ENCODE measurements at places on chromosomes 3 and 15.

GRCh38 chr3:170760174-170760526 lies 109.8 kb downstream of the RPL22L1 start:
- DNase-seq = no peak

GRCh38 chr15:90400005-90400758 lies 12.1 kb downstream of the IQGAP1 start:
- no peak for DNase-seq

DNA sequence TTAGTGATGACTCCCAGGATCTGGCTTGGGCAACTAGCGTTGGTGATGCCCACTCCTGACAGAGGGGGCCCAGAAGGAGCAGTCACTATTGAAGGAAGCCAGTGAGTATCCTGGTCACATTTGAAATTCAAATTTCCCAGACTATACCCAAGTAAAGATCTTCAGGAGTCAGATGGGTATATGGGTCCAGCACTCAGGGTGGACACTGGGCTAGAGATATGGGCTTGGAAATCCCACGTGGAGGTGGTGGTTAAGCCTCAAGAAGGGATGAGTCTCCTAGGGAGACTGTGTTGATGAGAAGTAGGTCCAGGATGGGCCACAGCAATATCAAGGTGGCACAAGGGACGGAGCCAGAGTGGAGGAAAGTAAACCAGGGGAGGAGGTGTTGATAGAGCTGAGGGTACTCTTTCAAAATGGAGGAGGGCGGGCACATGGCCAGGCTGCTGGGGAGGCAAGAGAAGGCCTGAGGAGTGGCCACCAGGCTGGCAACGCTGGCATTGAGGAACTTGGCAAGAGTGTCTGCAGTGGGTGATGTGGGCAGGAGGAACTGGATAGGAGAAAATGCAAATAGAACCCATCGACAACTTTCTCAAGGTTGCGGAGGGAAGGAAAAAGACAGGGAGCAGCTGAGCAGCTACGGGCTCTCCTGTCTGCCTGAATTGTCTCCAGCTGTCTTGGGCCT lies 3.7 kb upstream of the SLCO2A1 start:
- no peak for DNase-seq

GRCh38 chr15:44711743-44712345 lies 527 bp downstream of the B2M start:
- DNase-seq = peak; percentile 81

- no peak for DNase-seq
These were observed 1.1 kb downstream of the SEC13 start for GRCh38 chr3:10319804-10320203.

DNA sequence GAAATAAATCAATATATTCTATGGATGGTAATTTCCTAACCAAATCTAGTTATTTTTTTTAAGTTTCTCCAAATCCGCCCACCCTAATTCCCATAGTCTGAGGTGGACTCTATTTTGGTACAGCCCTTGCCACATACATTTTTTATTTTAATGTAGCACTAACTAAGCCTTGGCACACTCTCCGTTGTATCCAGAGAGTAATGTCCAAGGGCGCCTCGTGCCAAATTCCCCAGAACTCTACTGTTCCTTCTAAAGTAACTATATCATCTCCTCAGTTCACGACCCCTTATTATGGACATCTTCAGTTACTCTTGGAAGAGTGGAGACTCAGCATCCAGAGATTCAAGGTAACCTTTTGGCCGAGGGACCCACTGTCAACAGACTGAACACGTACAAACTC lies 1.3 kb downstream of the VGLL3 start:
- DNase-seq = peak; percentile 63

DNA sequence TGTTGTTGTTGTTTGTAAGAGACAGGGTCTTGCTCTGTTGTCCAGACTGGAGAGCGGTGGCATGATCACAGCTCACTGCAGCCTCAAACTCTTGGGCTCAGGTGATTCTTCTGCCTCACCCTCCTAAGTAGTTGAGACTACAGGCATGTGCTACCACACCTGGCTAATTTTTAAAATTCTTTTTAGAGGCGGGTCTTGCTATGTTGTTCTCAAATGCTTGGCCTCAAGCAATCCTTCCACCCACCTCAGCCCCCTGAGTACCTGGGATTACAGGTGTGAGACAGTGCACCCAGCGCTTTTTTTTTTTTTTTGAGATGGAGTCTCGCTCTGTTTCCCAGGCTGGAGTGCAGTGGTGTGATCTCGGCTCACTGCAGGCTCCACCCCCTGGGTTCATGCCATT lies 46.7 kb downstream of the TMOD3 start:
- DNase-seq = no peak

GRCh38 chr3:22730701-22731100 lies 472.4 kb upstream of the UBE2E2 start:
- DNase-seq = no peak

DNA sequence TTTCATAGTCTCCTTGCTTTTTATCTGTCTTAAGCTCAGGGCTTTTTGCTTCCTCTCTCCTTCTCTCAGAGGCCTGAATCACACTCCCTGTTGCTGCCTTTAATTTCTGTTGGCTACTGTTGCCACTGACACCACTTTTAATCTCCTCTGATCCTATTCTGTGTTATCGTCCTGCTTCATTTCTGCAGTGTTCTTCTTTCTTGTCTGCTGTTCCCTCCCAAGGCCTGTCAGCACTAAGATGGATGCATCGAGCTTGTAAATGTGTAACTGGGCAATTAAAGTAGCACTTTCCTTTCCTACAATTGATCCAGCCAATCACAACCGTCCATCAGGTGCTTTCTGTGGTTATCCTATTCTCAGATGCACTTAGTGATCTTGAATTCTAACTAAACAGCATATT lies 71.3 kb upstream of the VEPH1 start:
- no peak for DNase-seq

- DNase-seq = no peak
These were observed 109.1 kb upstream of the ATP10A start for GRCh38 chr15:25972141-25972675.

GRCh38 chr3:36669764-36670163 lies 94.6 kb downstream of the DCLK3 start:
- DNase-seq = no peak

DNA sequence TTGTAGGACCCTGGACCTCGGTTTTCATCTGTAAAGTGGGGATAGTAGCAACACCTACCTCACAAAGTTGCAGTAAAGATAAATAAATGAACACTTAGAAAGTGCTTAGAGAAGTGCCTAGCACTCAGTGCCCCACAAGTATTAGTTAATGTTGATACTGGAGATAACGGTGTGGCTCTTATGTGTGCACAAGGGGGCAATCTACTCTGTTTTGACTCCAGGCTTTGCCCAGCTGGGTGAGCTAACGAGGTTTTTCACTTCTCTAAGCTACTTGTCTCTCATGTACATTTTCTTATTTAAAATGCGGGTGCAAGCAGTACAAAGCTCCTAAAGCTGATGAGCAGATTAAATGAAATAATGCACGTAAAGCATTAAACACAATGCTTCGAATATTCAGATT lies 193.5 kb upstream of the ICE2 start:
- no peak for DNase-seq

DNA sequence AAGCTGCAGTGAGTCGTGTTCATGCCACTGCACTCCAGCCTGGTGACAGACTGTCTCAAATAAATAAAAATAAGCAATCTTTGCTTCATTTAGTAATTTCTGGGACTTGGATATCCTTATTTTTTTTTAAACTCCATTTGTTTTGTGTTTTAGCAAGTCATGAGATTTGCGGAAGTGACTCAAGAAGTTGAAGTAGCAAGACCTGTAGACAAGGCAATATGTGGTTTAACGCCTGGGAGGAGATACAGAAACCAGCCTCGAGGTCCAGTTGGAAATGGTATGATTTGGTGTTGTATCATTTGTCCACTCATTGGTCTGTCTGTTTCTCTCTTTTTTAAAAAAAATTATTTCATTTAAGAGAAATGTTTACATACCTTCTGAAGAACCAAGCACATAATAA lies 16.6 kb upstream of the RPLP1 start:
- DNase-seq = no peak

GRCh38 chr15:60251300-60252070 lies 146.3 kb downstream of the ANXA2 start:
- DNase-seq = no peak

DNA sequence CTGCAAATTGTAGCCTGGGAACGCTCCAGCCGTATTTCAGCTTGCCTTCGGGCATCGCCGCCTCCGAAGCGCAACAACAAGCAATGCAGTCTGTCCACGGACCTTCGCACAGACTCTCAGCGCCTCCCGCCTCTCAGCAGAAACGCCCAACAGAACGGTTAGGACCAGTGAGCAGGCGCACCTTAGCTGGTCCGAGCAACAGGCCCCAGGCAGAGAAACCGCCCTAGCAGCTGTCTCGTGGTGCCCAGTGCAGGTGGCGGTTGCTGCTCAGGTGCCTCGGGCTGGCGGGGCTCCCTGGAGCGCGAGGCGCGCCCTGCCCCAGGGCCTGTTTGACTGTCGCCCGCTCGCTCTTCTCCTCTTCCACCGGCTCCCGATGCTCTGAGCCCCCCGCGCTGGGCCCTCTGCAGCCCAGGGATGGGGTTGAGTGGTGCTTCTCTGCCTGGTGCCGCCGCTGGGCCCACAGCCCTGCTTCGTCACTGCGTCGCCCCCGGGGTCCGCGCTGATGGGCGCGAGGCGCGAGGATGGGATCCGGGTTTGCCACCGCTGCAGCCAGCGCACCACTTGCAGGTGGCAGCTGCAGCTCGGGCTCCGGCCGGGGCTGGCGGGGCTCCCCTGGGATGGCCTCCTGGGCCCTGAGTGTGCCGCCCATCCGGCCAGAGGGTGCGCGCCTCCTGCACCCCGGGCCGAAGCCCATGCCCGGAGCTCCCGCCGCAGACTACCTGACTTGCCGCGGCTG lies 268.4 kb upstream of the FRG2C start:
- no peak for DNase-seq

DNA sequence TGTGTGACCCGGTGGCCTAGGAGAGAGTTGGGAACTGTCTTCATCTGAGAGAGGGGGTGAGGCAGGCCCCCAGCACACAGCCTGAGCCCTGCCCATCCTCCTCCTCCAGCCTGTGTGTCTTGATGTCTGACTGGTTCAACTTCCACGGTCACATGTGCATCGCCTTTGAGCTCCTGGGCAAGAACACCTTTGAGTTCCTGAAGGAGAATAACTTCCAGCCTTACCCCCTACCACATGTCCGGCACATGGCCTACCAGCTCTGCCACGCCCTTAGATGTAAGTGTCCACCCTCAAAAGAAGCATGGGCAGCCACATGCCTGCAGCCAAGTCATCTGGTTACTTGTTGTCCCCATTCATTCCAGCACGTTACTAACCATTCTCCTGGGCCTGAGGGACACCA lies 10.1 kb downstream of the CLK3 start:
- no peak for DNase-seq

DNA sequence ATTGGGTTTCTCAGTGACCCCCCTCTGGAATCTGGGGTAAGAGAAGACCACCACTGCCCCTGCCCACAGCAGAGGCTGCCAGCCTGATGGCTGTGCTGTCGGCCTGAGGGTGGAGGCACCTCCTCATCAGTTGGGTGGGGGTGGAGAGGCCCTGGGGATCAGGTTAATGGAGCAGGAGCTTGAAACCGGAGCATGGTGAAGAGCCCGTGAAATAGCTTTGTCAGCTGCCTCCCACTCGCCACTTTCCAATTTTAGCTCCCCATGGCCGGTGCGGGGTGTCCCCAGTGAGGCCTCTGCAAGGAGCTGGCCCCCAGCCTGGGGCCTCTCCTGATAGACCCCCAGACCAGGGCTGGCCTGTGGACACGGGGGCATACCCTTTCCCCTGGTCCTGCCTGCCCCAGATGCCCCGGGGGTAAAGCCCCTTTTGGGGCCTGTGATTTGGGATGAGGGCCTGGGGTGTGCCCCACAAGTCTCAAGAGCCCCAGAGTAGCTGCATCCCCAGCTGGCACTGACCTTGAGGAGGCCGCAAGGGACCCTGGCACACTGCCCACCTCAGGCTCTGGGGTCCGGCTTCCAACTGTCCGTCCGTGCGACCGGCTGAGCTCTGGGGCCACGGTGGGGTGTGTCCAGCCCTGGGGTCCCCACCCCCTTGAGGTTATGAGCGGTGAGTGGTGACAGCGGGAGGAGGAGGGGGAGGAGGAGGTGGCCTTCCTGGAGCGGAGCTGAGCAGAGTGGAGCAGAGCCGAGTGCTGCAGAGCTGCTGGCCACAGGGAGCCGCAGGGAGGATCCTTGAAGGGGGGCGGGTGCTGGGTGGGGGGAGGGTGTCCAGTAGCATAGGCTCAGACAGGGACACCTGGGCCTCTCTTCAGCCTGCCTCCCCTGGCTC lies at the start of gene HHATL:
Gene HHATL, minus strand, starts transcription at position 733 of the 886 bp plus-strand sequence. CDS start 1,972 bp downstream, outside the sequence.
- DNase-seq = peak; percentile 77

DNA sequence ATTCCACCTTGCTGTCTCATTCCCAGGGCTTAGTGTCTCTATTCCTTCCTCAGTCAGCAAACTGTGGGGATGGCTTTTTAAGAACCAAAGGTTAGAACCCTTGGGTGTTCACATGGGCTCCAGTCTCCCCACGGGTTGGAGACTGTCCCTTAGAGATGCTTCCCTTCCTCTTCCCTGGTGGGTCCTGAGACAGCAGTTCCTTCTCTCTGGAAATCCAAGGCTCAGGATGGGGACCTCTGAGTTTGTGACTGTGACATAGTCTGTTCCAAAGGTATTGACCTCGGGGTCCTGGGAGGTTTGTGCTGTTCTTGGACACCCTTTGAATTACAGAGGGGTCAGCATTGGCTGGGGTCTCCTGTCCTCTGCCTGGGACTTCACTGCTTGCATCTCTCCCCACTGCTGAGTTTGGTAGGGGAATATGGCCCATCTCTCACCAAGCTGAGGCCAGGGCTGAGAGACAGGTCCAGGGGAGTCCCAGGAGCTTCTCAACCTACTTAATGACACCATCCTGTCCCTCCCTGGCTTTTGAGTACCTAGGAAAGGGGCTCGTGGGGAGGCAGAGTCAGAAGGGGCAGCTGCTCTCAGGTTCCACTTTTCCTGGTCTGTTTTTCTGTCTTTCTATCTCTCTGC lies 1.5 kb downstream of the GRM2 start:
- no peak for DNase-seq

- no peak for DNase-seq
These were observed 174.3 kb upstream of the MBNL1 start for GRCh38 chr3:152094406-152094805.

- no peak for DNase-seq
These were observed 92.2 kb downstream of the LRTM1 start for GRCh38 chr3:54835701-54836100.

DNA sequence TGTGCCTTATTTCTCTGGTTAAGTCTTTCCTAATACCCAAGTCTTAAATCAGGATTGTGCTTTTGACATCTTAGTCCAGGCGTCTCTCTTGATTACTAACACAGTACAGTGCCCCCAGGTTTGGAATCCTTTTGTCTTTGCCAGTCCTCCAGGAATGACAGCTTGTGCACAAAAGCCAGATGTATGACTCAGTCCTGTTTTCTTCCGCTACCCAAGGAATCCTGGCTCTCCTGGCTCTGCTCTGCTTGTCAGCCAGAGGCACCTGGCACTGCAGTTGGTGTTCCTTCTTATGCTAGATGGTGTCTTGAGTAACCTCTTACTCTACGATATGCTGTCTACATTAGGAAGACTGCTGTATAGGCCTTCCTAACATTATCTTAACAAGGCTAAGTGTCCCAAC lies 728.2 kb upstream of the NECTIN3 start:
- DNase-seq = no peak

DNA sequence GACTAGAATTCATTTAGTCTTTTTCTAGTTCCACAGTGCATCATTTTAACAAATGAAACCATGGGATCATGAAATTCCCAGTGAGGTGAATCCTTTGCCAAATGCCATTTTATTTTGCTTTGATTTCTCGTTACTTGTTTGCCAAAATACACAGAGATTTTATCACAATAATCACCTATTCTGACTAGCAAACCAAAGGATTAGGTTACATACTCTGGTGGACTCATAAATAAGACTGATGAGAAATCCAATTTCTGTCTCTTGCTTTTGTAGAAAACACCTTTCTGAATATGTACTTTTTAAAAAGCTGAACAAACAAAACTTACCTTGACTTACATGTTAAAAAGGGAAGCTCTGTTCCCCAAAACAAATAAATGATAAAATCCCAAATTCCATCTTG lies 12.2 kb downstream of the ERC2 start:
- DNase-seq = no peak
